G401 (cell line): ENCODE measurements at places on chromosomes 16 and 17. TPM values are rescaled to one million over a fixed set of nuclear protein-coding genes. Genes with fewer than 3 reads are reported as not detected.

The MYH10 gene
- 57.8 and 147 TPM in 2 replicates for total RNA-seq

The CCL15 gene
- total RNA-seq, result not detected in 2 replicates

The FBXL16 gene
- total RNA-seq, result 14.6 and 19.4 TPM in 2 replicates

The CHP2 gene
- not detected in 2 replicates for total RNA-seq

The NPIPB9 gene
- 0.41 TPM in 1 of 2 replicates, not detected in the other for total RNA-seq

The PDILT gene
- not detected in 2 replicates for total RNA-seq

The CD79B gene
- 1.3 TPM in 1 of 2 replicates, not detected in the other for total RNA-seq

The MAPT gene
- total RNA-seq, result 0.44 TPM in 1 of 2 replicates, not detected in the other

The NPW gene
- total RNA-seq, result not detected in 2 replicates

The PSMC5 gene
- total RNA-seq, result 114 and 133 TPM in 2 replicates

The GALR2 gene
- total RNA-seq, result 0.95 TPM in 1 of 2 replicates, not detected in the other

The NHERF1 gene
- 82.3 and 90.0 TPM in 2 replicates for total RNA-seq

The CACNA1H gene
- 14.8 and 21.8 TPM in 2 replicates for total RNA-seq

The LRRC45 gene
- total RNA-seq, result 21.2 and 25.1 TPM in 2 replicates

The CACNB1 gene
- 6.4 and 7.6 TPM in 2 replicates for total RNA-seq

The LCAT gene
- total RNA-seq, result 6.0 and 8.1 TPM in 2 replicates

The IL34 gene
- total RNA-seq, result 3.4 and 5.1 TPM in 2 replicates

The OR3A3 gene
- total RNA-seq, result not detected in 2 replicates

The PERCC1 gene
- total RNA-seq, result not detected in 2 replicates

The SCNN1G gene
- not detected in 2 replicates for total RNA-seq
